ENCODE measurements at places on chromosomes 16 and 17.
A peak's percentile ranks its signal among the peaks of the same experiment; 100 is the strongest.

- no peak for DNase-seq
These were observed 581 bp downstream of the SNRNP25 start for GRCh38 chr16:54237-54581.

- DNase-seq = no peak
These were observed 10.2 kb upstream of the BCAR1 start for GRCh38 chr16:75261590-75262078.

- DNase-seq = no peak
These were observed 3.0 kb downstream of the SYNGR3 start for GRCh38 chr16:1992704-1993317.

DNA sequence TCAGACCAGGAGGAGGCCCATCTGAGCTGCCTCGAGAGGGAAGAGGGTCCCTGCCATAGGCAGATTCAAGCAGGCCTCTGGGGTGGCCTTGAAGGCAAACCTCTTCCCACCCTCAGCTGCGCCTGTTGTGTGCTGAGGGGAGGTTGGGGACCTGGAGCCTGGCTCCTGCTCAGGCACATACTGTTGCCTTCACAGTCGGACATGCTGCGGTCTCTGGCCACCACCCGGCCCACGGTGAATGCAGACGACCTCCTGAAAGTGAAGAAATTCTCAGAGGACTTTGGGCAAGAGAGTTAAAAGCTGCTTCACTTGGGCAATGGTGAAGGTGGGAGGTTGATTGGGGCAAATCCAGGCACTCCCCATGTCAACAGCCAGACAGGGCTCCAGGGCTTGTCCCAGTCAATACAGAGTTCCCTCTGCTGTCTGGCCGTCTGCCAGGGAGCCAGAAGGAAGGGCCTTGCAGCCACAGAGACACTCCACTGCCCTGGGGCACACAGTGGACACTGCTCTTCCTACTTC is 6.3 kb downstream of the PDF start:
- DNase-seq = peak; percentile 69

- no peak for DNase-seq
These were observed 301.4 kb downstream of the MAF start for GRCh38 chr16:79298894-79299799.

DNA sequence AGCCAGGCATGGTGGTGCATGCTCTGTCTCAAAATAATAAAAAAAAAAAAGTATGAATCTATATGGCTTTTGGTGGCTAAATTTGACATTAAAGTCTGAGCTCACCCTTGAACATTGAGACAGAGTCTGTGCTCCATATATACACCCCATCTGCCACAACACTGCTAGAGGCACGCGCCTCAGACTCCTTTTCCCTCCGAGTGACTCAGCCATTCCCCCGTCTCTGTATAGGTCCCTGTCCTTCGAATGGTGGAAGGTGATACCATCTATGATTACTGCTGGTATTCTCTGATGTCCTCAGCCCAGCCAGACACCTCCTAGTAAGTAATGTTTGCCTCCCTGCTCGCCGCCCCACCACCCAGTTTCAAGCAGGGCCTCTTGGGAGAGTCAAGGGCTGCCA is 4.5 kb upstream of the EFNB3 start:
- no peak for DNase-seq

GRCh38 chr16:17962726-17963125 is 373.8 kb downstream of the NPIPA8 start:
- DNase-seq = no peak

- DNase-seq = no peak
These were observed 72.5 kb downstream of the RBFOX1 start for GRCh38 chr16:7405166-7405565.

GRCh38 chr16:76157629-76158028 is 119.6 kb upstream of the CNTNAP4 start:
- no peak for DNase-seq

- no peak for DNase-seq
These were observed 326.6 kb downstream of the PHKB start for GRCh38 chr16:47787696-47788095.

DNA sequence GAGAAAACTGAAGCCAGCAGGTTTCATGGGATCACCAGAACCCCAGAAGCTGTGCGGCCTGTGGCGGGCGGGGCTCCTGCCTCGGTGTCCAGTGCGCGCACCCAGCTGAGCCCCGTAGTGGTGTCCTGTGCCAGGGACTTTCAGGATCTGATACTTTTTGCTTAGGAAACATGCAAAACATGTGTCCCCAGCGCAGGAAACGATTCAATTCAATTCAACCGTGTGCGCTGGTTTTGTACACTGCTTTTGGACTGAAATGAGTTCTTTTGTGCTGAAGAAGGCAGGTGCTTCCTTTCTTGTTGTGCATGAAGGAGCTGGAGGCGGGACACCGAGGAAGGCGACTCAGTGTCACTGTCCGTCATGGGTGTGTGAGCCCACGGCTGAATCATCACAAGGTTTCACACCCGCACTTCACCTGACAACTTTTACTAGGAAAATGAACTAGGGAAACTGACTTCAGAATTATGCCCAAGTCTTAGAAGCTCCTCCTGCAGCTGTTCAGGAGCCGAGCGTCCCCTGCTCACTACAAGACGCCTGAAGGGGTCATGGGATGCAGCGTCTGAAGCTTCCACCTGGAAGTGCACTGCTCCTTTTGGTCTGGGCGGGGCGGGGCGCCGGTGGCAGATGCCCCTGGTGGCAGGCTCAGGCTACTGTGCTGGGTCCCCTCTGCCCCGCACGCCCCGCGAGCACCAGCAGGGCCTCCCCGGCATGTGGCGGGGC is 31.4 kb upstream of the ZNF750 start:
- DNase-seq = no peak

DNA sequence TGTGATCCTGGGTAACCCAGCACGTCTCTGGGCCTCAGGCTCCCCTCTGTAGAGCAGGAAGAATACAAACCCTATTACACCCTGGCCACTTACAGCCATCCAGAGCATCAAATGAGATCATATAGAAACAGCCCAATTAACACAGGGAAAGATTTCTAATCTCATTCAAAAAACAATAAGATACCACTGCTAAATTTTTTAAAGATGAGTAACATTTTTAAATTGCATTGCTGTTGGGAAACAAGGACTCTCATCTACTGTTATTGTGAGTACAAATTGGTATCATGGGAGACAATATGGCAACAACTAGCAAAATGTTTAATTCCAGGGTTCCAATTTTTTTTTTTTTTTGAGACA is 41.1 kb downstream of the SRL start:
- DNase-seq = no peak

GRCh38 chr16:3761375-3762106 is 44.2 kb upstream of the TRAP1 start:
- DNase-seq = no peak

GRCh38 chr16:4588386-4588785 is 26.3 kb downstream of the UBALD1 start:
- no peak for DNase-seq

GRCh38 chr17:9002606-9003354 is 18.5 kb upstream of the NTN1 start:
- no peak for DNase-seq

Measured in cerebellar cortex (tissue), 1 donor.